ENCODE measurements at places on chromosomes 6 and 20.

GRCh38 chr20:8798505-8798904, 270.4 kb upstream of the PLCB4 start:
- DNase-seq: peak; percentile 6

DNA sequence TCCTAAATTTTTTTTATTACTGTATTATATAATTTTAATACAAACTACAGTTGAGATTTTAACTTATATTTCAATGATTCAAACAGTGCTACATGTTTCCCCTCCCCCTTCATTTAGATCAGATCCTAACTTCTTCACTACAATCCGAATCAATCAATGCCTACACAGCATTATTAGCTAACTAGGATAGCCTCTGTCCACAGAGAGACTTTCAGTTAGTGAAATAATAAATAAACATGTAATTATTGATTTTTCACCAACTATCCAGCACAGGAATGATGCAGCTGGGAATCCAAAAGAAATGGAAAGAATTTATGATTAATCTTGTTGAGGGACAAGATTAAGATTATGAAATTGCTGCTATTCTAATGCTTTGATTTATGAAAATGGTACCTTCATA, 163.7 kb downstream of the PHF3 start:
- DNase-seq: no peak

DNA sequence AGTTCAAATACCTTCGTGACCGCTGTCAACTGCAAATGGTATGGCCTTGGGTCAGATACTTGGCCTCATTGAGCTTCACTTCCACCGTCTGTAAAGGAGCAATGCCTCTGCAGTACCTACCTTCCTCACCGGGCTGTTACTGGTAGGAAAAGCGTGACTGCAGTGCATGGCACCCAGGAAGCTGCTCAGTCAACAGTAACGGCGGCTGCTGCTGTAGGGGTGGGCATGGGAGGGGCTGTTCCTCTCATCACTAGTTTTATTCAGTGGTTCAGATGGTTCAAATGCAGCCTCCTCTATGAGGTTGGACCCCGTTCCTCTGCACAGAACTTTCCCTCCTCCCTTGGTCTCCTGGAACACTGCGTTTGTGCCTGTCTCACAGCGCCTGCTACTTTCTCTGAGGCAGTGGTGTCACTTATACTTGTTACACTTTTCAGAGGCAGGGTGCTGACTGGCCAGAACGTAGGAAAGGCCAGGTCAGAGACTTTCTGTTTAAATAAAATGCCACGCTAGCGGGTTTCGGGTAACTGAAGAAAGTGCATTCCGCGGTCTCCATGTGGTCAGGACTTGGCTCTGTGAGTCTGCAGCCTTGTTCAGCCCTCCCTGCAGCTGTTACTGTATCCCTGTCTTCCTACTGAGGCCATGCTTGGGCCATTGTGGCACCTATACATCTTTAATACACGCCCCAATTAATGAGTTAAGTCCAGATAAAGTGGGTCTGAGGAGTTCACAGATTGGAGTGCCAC, 279.6 kb downstream of the NRN1 start:
- peak; percentile 55 for DNase-seq

GRCh38 chr6:36361071-36361470, 24.4 kb upstream of the BNIP5 start:
- no peak for DNase-seq

- peak; percentile 62 for DNase-seq
Observed at GRCh38 chr6:135586844-135587243, 89.3 kb upstream of the AHI1 start.

- DNase-seq: no peak
Observed at GRCh38 chr20:19552221-19553180, 205.6 kb upstream of the RIN2 start.

DNA sequence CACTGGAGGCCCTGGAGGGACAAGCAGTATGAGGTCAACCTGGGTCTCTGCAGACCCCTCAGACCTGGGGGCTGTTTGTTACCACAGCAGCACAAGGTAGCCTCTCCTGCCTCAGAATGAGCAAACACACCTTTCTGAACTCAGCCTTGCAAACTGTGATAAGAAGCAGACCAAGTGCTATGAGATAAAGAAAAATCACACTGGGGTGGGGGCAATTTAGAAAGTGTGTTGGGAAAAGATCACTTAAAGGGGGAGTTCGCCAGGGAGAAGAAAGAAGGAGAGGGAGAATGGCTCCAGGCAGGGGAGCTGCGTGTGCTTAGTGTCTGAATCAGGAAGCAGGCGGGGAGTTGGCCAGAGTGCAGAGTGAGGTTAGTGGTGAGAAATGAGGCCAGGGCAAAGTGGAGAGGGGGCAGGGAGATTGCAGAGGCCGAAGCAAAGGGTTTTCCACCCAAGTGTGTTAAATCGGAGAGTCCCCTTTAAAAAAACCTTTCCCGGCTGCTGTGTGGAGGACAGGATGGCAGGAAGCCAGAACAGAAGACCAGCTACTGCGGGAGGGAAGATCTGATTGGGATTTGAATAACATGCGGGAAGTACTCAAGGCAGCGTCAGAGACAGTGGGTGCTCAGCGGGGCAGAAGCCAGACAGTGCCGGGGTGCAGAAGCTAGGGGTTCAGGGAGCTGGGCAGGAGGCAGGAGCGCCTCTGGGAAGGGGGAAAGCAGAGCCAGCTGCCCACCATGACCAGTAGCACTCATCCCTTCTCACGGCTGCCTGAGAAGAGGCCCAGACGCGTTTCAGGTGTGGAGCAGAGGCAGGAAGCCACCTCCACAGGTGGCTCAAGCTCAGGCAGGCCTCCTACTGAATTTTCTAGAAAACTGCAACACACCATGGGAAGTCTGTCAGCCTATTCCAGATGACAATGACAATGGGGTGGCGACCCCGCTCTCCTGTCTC, 9.0 kb downstream of the ADA start:
- DNase-seq: peak; percentile 89

- DNase-seq: no peak
Observed at GRCh38 chr6:12200761-12201160, 89.4 kb upstream of the EDN1 start.

DNA sequence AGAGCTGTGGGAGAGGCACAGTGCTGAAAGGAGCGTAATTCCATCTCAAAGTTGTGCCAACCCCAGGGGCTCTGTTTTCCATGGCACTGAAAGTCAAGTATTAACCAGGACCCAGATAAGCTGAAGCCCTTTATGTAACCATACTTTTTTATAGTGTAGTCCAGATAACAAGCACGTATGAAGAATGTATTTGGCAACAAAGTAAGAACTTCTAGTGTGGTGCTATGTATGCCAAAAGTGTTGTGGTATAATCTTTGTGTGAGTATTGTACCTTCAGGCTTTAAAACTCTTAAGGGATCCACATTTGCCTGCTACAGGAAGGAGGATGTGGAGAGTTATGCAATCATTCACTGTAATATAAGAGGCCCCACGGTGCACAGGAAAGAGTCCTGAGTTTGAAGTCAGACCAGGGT, 129.4 kb downstream of the IBTK start:
- no peak for DNase-seq

DNA sequence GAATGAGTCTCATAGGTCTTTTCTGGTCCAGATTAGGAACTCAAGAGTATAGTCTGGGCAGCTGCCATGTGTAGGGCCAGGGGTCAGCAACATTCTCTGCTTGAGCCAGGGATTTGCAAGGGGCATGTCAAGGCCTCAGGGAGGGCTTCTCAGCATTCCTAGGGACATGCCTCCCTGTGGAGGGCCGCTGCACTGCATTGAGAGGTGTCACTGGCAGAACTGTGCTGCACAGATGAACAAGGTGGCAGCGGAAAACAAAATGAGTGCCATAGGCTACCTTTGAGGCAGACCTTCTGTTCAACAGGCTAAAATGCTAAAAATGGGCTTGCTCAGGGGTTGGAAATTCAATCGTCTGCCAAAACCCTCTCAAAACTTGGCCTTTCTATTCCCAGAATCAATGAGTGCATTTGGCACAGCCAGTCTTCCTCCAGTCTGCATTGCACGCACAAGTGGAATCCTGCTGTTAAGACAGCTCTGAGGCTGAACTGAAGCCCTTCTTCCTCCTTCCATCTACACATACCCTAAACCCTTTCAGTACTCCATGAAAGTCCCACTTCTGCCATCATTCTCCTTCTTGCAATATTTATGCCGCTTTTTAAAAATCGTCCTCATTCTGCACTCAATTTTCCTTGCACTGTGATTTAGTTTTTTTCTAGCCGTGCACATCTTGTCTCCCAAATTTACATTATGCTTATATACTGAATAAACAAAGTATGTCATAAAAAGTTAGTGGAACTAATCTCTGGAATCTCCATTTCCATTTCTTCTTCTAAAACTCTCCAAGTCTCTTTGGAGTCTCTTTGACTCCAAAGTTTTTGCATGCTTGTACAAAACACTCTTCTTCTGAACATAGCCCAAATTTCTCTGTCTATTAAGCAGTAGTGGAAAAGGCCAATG, 51.7 kb downstream of the SLC26A8 start:
- DNase-seq: no peak

DNA sequence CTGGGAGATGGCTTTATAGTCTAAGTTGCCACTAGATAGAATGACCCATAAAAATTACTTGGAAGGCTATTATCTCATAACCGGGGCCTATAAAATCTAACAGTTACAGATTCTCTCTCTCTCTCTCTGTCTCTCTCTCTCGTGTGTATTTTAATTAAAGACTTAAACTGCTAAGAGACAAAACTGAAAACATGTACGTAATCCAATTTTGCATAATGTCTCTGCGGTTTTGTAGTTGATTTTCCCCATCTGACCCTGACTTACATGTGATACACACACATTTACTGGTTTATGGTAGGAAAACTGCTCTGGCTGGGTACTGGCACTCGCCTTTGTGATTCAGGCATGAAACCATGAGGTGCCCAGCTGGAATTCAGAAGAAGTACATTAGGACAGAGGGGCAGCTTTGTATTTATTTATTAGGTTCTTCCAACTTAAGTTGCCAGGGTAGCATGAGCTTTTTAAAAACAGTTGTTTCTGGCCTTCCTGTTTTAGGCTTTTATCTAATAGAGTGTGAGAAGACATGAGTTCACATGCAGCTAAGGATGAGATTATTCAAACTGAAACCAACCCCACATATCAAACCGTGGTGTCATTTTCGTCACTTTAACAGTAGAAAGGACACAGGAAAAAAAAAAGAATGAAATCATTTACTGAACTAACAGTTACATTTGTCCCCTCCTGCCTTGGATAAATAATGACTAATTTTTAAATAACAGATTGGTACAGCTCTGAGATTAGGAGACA, 182.5 kb downstream of the GMPR start:
- DNase-seq: peak; percentile 82

GRCh38 chr6:18053555-18054445, 66.4 kb upstream of the KIF13A start:
- DNase-seq: no peak

DNA sequence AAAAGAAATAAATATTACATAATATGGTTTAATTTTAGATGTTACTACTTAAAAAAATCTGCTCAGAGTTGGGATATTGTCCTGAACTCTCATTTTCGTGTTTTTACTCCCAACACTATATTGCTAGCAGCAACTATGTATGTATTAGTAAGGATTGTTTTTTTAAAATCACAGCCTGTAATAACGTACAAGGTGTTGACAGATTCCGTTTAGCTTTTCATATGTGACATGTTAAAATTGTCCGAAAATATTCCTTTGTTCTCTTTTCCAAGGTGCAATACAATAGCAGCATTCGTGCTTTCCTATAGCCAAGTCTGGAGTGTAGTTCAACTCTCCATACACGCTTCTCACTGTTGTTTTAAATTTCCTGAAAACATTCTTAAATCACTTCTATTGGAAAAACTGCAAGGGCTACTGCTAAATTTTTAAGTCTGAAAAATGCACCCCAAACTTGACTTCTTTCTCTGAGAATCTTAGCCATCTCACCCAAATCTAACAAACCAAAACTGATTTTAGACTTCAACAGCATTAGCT, 59.0 kb upstream of the HFE start:
- no peak for DNase-seq

- peak; percentile 91 for DNase-seq
Observed at GRCh38 chr6:3176562-3177355, 19.4 kb upstream of the TUBB2A start.

GRCh38 chr6:20211941-20212391, 303 bp downstream of the MBOAT1 start:
- no peak for DNase-seq

Measured in astrocyte of the spinal cord (primary cell).